ENCODE measurements at places on chromosomes 2 and 18.
A peak's percentile ranks its signal among the peaks of the same experiment; 100 is the strongest.

DNA sequence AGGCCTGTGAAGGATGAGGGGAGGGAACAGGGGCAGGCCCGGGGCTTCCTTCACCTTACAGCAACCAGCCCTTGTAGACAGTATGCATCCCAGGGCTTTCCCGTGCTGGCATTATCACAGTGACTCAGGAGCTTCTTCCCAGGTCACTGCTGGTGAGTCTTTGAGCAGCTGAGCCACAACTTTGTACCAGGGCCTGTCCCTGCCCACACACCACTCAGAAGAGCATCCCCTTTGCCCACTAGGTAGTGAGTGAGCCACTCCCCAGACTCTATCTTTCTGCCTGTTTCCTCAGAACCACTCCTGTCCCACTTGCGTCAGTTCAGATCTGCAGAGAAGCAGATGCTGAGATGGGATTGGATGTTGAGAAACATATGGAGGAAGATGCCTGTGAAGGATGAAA lies 69.6 kb upstream of the ALPP start:
- no peak for DNase-seq

GRCh38 chr2:231429152-231429551 lies 33.6 kb downstream of the B3GNT7 start:
- DNase-seq = no peak

DNA sequence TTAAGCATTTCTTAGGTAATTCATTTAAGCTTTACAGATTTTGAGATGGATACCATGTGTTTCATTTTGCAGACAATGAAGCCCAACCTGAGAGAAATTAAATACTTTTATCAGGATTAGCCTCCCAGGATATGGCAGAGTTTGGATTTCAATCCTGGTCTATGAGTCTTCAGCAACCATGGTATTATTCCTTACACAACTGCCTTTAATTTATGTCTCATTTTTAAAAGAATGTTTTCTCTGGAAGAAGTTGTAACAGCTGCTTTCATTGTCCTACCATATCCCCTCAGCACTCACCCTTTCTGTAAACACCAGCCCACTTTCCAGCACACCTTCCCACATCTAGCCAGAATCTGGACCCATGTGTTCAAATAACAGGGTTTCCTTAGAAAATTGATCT lies 863.7 kb upstream of the VRK2 start:
- DNase-seq = no peak

DNA sequence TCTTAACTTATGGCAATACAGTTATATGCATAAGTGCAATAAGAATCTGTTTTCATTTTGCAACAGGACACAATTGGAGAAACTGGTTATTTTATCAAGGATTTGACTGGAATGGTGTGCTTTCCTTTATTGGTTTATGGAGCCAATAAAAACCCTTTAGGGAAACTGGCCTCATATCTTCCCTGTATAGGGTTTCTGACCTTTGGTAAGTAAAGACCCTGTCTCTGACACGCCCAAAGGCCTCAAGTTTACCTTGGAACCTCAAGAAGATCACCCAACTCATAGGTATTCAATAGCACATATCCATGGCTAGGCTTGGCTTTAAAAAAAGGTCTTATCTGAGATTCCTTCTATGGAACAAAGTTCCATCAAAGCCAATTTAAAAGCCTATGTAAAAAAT lies 11.2 kb downstream of the HAAO start:
- no peak for DNase-seq

DNA sequence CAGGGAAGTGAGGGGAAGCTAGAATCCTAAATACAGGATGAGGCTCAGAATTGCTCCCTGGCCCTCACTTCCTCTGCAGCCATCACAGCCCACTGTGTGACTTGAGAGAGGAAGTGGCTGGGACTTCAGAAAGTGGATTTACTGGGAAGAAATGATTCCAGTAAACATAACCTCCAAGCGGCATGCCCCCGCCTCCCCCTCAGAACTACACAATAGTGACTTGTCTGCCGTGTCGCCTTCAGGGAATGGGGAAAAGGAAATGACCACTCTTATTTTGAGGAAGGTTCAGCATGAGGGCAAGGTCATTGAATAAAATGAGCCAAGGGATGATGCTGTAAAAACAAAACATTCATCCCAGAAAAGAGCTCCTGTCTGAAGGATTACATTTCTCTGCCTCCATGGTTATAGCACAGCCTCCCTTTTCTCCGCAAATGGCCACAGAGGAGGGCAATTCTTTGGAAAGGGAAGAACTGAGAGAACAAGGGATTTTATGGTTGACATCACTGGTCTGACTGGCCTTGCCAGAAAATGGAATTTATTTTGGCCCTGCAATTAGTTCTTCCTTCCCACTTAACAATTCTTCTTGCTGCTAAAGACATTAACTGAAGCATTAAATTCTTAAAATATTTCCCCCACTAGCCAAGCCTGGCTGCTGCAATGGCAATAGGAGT lies 78.9 kb upstream of the DAPL1 start:
- no peak for DNase-seq

- peak; percentile 23 for DNase-seq
Observed at GRCh38 chr2:127455566-127456493, 37.6 kb downstream of the PROC start.

- no peak for DNase-seq
Observed at GRCh38 chr2:213242653-213243052, 41.6 kb upstream of the SPAG16 start.

GRCh38 chr2:46198164-46198883 lies 98.9 kb upstream of the EPAS1 start:
- no peak for DNase-seq

DNA sequence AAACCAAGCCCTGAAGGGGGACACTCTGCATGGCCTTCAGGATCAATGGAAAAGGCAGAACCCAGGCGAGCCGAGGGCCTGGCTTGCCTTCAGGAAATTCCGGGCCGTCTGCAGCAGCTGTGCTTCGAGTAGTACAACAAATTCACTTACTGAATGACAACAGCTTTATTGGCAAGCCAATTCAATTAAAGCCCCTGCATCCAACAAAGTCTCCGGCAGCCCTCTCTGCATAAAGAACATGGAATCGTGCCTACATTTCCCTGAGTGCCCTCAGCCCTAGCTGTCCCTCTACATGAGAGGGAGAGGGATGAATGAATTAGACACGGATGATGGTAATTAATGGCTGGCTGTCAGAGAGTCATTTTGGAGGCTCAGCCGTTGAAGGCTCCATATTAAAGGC lies 189.0 kb downstream of the BCL11A start:
- DNase-seq = no peak

DNA sequence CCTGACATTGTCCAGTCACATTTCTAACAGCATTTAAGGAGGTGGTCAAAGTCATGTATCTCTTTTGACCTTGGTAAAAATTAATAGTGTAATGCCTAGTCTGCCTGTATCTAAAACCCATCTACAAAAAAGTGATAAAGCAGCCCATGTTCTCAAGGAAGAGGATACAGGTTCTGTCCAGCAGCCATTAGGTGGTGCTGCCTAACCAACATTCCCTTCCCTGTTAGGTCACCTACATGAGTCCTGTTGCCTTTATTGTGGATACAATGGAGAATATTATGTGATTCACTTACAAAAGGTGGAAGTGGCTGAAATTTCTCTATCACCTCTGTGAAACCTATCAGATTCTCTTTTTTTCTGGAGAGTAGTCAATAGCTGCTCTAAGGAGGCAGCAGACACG lies 52.5 kb downstream of the AQP4 start:
- DNase-seq = no peak

- no peak for DNase-seq
Observed at GRCh38 chr2:56025469-56026193, 102.0 kb upstream of the EFEMP1 start.

DNA sequence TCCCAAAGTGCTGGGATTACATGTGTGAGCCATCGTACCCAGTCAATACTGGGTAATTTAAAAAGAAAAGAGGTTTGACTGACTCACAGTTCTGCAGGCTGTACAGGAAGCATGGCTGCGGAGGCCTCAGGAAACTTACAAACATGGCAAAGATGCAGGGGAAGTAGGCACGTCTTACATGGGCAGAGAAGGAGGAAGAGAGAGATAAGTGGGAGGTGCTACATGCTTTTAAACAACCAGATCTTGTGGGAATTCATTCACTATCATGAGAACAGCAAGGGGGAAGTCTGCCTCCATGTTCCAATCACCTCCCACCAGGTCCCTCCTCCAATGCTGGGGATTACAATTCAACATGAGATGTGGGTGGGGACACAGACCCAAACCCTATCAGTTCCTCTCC lies 192.5 kb downstream of the ATAD2B start:
- DNase-seq = no peak

DNA sequence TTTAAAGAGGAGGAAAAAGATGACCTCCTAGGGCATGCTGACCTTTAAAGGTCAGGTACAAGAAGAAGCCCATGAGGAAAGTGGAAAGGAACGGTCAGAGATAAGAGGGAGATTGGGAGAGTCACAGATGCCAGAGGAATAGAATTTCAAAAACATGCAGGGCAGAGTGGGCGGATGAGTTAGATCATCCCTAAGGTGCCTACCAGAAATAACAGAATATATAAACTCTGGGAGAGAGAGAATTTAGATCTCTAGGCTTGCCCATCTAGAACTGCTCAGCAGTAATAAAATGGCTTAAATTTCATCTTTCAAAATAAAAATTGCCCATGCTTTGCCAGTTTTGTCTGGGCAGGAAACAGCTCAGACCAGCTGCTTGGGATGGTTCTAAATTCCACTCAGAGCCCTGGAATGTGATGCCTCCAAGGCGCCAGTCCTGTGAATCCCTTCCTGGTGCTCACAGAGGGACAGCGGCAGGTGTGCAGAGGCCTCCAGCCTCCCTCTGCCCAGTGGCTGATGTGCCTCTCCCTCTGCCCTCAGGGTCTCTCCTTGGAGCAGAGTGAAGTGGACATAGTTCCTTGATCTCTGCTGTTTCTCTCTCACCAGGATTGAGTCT lies 130.9 kb downstream of the ANTXR1 start:
- DNase-seq = no peak

GRCh38 chr2:153189091-153189888 lies 289.3 kb downstream of the RPRM start:
- DNase-seq = no peak

DNA sequence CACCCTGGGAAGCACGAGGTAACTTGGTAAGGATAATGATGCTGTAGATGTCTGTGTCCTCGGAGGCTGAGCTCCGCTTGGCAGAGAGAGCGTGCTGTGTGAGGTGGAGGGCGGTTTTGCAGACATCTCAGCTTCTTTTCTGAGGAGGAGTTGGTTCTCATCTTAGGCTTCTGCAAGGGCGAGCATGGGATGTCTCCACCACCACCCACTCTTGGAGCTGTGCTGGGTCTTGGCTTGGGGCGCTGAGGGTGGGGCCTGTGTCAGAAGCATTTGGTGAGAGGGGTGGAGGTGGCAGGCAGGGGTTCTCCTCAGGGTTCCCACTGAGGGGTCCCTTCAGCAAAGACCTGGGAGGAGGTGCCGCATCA lies 9.2 kb downstream of the OXER1 start:
- no peak for DNase-seq

DNA sequence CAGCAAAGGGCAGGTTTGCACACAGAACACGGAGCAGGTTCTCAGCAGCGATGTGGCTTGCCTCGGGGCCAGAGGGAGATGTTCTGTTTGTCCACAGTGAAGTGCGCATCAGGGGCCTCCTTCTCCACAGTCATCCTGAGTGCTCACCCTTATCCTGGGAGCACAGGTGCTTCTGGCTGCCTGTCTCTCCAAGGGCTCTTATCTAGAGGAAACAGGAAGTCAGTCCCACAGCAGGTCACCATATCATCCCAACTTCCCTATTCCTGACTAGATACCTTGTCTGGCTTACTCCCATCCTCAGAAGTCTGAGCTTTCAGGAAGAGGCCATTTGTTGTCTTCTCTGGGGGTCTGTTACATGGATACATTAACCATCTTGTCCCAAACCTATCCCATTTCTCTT lies at the start of gene CD207:
CD207 (minus strand) TSS at position 174 of the 400 bp plus-strand sequence; CDS start at position 134, 40 bp downstream.
- no peak for DNase-seq

DNA sequence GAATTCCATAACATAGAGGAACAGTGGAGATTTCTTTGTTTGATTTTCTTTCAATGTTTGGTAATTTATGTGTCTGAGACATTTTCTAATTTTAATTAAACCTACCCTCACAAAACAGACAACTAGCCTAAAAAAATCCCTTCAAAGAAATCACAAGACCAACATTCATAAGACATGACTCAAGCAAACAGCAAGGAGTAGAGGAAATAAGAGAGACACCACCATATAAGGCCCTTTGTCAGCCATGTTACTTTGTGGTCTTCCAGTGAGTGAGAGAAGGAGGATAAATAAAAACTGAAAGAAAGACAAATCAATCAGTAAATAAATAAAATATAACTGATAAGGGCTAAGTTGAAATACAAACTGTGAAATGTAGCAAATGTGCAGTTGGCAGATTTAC lies 830.8 kb upstream of the SLC39A10 start:
- peak; percentile 11 for DNase-seq

DNA sequence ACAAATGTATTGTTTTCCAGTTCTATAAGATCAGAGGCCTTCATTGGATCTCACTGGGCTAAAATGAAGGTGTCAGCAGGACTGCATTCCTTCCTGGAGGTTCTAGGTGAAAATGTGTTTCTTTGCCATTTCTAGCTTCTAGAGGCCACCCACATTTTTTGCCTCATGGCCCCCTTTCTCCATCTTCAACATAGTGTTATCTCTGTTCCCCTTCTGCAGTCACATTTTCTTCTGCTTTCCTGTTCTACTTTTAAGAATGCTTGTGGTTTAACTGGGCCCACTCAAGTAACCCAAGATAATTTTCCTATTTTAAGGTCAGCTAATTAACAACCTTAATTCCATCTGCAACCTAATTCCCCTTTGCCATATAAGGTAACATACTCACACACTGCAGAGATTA lies 36.1 kb downstream of the METTL21A start:
- no peak for DNase-seq

GRCh38 chr2:41610501-41611190 lies 437.2 kb upstream of the PKDCC start:
- no peak for DNase-seq

DNA sequence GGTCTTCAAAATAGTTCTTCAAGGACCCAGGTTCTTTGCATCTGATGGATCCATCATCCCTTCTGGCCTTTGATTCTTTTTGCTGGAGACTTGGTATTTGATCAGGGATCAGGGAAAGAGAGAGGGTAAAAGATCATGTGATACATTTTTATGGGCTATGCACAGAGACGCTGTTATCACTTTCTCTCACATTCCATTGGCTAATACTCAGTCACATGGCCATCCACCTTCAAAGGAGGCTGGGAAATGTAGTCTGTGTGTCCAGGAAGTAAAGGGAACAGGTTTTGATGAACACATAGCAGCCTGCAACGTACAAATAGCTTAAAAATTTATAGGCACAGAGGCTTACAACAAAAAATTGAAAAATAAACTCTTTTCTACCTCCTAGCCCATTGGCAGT lies 629.6 kb upstream of the FANCL start:
- peak; percentile 18 for DNase-seq

Measured in Caki2 (cell line).